NCI-H460 (cell line): ENCODE measurements at places on chromosomes 4 and X.

DNA sequence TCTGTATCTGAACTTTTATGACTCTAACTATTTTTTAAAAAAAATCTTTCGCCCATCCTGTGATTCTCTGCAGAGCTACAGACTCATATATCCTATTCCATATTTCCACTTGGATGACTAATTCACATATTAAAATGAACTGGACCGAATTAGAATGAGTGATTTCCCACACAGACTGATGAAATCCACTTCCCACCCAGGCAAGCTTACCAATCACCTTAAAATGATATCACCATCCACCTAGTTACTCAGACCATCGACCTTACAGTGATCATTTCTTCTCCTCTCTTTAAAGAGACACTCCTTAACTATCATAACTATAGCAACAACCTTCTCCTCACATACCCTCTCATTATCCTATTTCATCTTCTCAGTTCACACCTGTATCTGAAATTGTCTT, 34.1 kb upstream of the GUCY1B1 start:
- no peak for DNase-seq

DNA sequence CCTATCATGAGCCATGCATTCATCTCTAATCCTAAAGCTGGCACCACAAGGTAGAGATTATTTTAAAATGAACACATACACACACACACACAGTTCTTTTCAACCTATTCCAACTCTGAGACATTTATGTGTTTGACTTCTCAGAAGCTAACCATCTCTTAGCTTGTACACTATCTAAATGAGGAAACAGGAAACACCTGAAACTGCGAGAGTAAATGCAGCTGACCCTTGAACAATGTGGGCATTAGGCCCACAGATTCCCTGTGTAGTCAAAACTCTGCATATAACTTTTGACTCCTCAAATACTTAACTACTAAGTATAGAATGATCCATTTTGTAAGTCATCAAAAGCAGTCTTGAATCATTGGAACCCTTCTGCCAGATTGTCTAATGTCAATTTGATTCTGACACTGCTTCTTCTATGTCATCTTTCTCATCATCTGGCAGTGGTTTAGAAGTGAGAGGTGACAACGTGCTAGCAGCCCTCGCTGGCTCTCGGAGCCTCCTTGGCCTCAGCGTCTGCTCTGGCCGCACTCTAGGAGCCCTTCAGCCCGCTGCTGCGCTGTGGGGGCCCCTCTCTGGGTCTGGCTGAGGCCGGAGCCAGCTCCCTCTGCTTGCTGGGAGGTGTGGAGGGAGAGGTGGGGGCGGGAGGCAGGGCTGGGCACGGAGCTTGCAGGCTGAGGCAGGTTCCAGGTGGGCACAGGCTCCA, 21.4 kb upstream of the IL15 start:
- no peak for DNase-seq

DNA sequence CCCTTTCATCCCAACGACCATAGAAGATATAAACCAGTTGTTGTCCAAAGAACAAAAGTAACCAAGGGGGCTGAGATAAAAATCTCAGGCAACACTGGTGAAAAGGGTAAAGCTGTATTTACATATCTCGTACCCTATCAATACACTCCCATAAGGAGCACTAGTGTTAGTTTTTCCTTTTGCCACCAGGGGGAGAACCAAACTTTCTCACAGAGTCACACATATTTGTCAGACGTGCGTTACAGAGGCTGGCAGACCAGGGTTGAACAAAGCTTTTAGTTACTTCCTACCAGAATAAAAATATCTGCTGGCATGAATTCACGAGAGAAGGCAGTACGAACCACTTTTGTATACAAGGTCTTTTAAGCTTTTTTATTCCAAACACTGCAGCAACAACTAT, 88.3 kb downstream of the AMELX start:
- peak; percentile 56 for DNase-seq

DNA sequence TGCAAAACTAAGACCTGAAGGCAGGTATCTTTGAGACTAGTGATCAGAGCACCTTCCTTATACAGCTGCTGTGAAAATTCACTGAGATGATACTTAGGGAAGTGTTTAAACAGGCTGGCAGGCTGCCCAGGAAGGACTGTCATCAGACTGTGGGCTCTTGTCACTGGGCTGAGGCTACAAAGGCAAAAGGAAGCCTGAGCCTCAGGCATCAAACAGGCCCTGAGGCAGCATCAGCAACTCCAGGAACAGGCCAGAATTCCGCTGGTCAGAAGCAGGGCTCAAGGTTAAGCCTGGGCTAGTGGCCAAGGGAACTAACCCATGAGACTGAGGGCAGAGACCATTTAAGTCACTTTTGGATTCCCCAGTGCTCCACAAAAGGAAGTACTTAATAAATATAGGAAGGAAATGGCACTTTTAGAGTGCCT, 12.8 kb downstream of the PJA1 start:
- DNase-seq: no peak

- DNase-seq: no peak
These were observed 161.5 kb upstream of the GATB start for GRCh38 chr4:151922306-151922705.
